SK-N-SH (cell line): ENCODE measurements at places on chromosomes 4 and X. TPM values are rescaled to one million over a fixed set of nuclear protein-coding genes. Genes with fewer than 3 reads are reported as not detected.

Gene FAM184B
- polyA plus RNA-seq = not detected in 2 replicates

Gene PCDH11X
- not detected in 2 replicates for polyA plus RNA-seq

Gene GRPR
- polyA plus RNA-seq = 1.2 and 2.8 TPM in 2 replicates

Gene ACE2
- polyA plus RNA-seq = not detected in 2 replicates

Gene PPARGC1A
- polyA plus RNA-seq = 0.06 and 0.07 TPM in 2 replicates

Gene CCNB3
- 0.28 and 1.8 TPM in 2 replicates for polyA plus RNA-seq

Gene MTMR8
- 0.21 and 0.35 TPM in 2 replicates for polyA plus RNA-seq

Gene ZAR1
- polyA plus RNA-seq = not detected in 2 replicates

Gene KLHL34
- not detected in 2 replicates for polyA plus RNA-seq

Gene ZNF630
- 0.61 and 1.2 TPM in 2 replicates for polyA plus RNA-seq

Gene SPANXN3
- polyA plus RNA-seq = not detected in 2 replicates
